ENCODE measurements at places on chromosomes 7 and 10. TPM values are rescaled to one million over a fixed set of nuclear protein-coding genes. Genes with fewer than 3 reads are reported as not detected.

FEZF1 gene
- not detected for polyA plus RNA-seq

LEP gene
- polyA plus RNA-seq: 0.16 TPM

TFEC gene
- polyA plus RNA-seq: 37.6 TPM

DCLRE1C gene
- polyA plus RNA-seq: 19.7 TPM

GRID2IP gene
- polyA plus RNA-seq: 0.72 TPM

RELN gene
- 12.0 TPM for polyA plus RNA-seq

SHH gene
- 1.1 TPM for polyA plus RNA-seq

SVOPL gene
- polyA plus RNA-seq: 4.4 TPM

AMPH gene
- polyA plus RNA-seq: 16.6 TPM

PPP1R9A gene
- 37.1 TPM for polyA plus RNA-seq

DNMBP gene
- polyA plus RNA-seq: 33.8 TPM

PKD2L1 gene
- polyA plus RNA-seq: 0.09 TPM

RSPH10B gene
- 0.79 TPM for polyA plus RNA-seq

CRPPA gene
- 4.1 TPM for polyA plus RNA-seq
